ENCODE measurements at places on chromosomes 5 and 9.

DNA sequence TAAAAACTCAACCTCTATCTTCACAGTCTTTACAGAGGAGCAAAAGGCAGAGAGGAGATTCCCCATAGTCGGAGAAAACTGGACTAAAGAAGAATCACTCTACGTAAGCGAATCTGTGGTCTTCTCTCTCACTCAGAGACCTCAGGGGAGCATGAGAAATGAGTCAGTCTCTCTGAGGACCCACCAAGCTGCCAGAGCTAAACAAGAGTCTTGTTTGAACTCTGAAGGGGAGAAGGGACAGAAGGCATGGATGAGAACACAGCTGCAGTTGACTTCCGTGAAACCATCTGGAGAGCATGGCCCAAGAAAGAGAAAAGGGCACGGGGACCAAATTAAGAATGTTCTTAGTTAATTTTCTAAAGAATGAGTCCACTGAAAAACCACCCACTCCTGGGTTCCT is 12.8 kb upstream of the MAN2A1 start:
- DNase-seq = no peak

- DNase-seq = no peak
Measured at GRCh38 chr9:88359974-88360373, 28.3 kb upstream of the SPIN1 start.

DNA sequence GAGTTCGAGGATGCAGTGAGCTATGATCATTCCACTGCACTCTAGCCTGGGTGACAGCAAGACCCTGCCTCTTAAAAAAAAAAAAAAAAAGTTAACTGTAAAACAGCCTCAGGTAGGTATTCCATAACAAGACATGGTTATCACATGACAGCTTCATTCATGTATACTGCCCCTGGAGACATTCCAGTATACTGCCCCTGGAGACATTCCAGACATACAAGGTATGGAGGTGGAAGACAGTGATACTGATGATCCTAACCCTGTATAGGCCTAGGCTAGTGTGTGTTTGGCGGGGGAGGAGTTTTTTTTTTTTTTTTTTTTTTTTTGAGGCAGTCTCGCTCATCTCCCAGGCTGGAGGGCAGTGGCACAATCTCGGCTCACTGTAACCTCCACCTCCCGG is 105.5 kb downstream of the RICTOR start:
- DNase-seq = no peak

DNA sequence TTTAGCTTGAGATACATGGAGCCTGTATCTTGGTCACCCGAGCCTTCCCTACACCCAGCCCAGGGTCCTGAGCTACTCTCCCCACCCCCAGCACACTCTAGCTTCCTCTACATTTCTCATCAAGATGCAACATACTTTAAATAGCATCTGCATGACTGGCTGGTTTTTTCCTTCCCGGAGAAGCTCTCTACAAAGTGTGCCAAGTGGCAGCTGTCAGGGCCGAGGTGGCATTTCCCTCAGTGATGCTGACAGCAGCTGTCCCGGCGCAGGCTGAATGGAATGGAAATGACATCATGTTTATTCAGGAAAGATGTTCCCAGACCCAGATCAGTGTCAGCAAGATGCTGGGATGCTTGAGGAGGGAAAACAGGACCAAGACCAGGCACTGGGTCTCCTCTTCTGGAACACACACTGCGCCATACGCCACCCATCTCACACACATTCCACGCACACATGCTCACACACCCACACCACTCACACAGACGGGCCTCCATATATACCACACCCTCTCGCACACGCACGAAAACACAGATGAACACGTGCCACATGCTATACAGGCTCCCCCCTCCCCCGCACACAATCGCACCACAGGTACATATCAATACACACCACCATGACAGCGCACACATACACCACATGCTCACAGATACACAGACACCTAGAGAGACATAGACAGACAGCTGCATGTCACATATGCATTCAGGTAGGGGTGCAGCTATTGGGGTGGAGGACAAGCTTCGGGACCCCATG is 67.8 kb downstream of the LHX2 start:
- DNase-seq = no peak

DNA sequence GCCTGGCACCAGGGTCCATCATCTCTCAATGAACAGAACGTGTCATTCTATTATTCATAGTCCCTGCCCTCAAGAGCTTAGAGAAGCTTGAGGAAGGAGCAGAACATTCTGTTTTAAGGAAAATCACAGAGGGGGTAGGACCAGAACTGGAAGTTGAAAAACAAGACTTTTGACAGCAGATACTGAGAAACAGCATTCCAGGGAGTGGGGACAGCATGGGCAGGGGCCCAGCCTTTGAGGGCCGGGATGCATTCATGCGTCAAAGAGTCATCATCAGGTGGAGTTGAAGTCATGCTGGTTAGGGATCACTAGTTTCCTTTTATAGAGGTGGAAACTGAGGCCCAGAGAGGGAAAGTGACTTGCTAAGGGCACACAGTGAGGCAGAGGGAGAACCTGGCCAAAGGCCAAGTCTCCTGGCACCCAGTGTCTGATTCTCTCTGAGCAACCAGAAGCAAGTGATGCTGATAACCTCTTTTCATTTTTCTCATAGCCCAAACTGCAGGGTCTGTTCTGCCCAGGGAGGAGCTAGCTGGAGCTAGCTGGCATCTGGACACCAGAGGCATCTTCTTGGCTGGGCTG is 41.5 kb upstream of the STXBP1 start:
- no peak for DNase-seq

- no peak for DNase-seq
Measured at GRCh38 chr5:65366655-65367054, 115.1 kb downstream of the ADAMTS6 start.

DNA sequence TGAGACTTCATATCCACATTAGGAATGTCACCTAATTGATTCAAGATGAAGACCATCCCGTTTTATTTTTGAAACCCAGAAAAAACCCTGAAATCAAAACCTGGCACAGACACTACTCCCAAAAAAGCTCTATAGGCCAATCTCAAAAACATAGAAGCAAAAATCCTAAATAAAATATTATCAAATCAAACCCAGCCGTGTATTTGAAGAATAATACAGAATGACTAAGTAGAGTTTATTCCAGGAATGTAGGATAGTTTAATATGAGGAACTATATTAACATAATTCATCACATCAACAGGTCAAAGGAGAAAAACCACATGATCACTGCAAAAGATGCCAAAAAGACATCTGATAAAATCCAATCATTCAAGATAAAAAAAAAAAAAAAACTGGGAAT is 167.1 kb downstream of the ACTL7B start:
- DNase-seq = no peak

DNA sequence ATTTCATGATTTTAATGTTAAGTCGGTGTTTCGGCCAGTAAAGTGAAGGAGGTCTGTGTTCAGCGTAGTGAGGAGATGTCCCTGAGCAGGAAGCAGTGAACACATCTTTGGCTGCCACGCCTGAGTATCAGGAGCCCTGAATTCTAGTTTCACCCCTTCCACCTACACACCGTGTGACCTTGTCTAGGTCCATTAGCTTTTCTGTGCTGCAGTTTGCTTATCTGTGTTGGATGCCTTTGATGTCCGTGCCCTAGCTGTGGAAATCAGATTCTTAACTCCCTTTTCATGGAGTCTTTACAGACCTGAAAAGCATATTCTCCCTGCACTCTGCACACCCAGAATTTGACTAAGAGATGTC is 601 bp downstream of the FBXO38 start:
- no peak for DNase-seq

- no peak for DNase-seq
Measured at GRCh38 chr9:136969150-136969549, 8.2 kb upstream of the PTGDS start.

DNA sequence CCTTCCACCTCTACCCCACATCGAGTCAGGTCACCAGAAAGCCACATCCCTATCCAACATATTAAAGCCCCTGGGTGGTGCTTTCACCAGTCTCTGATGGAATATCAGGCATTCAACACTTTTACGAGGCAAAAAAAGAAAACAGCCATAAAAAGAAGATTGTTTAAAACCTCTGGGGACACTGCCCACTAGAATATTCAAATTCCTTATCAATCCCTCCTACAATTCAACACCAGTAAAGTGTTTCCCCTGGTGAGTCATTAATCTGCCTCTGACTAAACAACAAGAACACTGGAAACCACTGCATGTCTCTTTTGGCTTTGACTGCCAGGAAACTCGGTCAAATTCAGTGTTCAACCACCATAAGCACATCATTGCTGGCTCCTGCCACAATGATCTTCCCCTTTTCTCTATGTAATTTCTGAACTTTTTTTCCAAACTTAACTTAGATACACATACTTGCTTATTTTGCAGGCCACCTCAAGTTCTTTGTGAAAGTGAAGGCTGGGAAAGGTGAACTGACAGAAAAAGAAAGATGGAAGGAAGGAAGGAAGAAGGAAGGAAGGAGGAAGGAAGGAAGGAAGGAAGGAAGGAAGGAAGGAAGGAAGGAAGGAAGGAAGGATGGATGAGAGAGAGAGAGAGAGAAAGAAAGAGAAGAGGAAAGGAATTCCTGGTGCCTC is 105.3 kb downstream of the PAX5 start:
- DNase-seq = no peak

- DNase-seq = no peak
Measured at GRCh38 chr5:140570058-140570457, 5.4 kb downstream of the SLC35A4 start.

- DNase-seq = no peak
Measured at GRCh38 chr5:92969781-92970237, 611.2 kb downstream of the NR2F1-AS1 start.

- DNase-seq = no peak
Measured at GRCh38 chr5:80860924-80861613, 99.1 kb upstream of the RASGRF2 start.

DNA sequence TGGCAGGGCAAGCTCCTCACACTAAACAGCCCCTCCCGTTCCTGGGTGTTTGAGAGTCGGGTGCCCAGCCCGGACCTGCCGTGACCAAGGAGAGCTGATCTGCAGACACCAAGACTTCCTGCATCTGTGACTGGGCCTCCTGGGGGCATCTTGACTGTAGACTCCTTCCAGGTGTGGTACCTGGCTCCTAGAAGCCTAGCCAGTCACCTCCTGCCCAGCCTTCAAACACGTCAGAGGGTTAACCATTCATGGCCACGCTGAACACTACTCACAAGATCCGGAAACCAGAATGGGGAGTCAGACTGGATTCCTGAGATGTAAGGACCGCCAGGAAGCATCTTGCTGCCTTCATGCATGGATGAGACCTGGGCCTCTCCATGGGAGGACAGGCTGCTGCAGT is 3.7 kb upstream of the LCN2 start:
- DNase-seq = no peak

DNA sequence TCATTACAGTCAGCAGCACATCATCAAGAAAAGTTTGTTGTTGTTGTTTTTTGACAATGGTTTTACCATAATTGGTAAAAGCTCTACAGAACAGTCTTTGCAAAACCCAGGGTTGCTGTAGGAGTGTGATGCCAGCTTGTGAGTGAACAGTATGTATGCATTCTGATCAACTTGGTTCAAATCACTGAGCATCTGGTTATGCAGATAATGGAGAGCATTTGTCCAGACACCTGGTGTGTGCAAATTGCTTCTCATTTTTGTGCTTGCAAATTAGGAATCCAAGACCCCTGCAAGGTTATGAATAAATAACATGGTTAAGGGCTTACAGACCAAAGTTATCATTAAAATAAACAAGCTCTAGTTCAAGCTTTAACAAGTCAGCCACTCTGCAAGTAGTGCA is 448.7 kb upstream of the ACTBL2 start:
- DNase-seq = no peak

- no peak for DNase-seq
Measured at GRCh38 chr5:162485666-162486292, 418.2 kb downstream of the GABRG2 start.

- DNase-seq = no peak
Measured at GRCh38 chr5:79088507-79088906, 18.9 kb downstream of the BHMT2 start.

- no peak for DNase-seq
Measured at GRCh38 chr9:116152390-116152789, 1.2 kb upstream of the PAPPA start.

GRCh38 chr9:36960575-36960955 is 73.5 kb downstream of the PAX5 start:
- DNase-seq = no peak

DNA sequence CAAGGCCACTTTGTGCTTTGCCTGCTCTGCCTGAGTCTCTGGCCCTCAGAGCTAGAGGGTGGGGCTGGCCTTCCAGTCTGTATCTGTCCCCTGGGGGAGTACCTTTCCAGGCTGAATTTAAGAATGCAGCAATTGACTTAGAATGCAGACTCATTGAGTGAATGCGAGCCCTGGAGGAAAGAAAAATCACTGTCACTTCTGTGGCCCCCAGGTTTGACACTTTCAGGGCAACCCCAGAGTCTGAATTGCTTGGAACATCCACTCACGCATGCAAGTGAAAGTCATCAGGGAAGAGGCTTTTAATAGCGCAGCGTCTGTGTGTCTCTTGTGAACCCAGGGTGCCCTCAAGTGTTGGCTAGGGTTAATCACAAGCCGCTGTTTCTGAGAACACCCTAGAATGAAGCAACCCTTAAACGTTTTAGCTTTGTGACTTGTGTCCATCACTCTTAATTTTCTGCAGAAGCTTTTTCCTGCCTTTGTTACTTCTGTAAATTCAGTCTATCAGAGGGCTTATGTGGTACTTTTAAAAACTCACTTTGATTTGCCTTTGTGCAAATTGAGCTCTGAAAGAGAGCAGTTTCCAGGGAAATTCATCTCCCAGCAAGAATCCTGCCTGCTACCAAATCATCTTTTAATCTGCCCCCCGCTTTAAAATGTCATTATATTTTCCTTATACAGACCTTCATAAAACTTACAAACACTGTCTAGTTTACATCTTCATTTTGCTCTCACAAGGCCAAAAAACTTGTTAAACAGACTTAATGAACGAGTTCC is 146.8 kb upstream of the IQGAP2 start:
- peak; percentile 42 for DNase-seq

DNA sequence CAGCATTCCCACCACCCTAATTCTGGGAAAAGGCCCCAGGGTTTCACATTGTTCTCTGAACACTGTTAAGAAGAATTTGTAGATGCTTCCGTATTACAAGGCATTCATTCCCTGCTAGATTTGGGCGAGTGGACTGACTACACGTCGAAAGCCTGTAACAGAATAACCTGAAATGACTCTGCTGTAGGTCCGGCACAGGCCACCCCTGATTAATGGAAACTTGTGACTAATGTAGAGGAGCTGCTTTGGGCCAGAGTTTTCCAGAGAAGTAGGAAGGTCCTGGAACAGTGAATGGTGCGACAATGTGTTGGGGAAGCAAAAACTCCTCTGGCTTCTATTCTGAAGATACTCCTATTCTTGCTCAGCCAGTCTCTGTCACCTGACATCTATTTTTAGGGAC is 87.6 kb downstream of the NR3C1 start:
- no peak for DNase-seq

DNA sequence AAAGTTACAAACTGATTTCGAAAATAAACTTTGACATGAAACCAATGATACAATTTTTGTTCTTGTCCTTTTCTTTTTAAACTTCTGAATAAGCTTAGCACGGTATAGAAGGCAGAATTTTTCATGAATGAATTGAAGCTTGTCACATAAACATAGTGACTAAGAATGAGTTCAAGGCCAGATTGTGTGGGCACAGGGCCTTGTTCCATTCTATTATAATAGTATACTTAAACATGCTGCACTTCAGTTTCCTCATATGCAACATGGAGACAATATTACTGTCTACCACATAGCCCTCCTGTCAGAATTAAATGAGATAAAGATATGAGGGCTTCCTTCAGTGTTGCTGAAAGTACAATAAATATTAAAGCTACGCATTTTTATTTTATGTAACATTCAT is 204.2 kb upstream of the HAPLN1 start:
- DNase-seq = no peak

GRCh38 chr5:124856726-124857125 is 110.3 kb upstream of the ZNF608 start:
- no peak for DNase-seq

GRCh38 chr5:53956196-53956595 is 354.2 kb downstream of the ARL15 start:
- DNase-seq = no peak

Data from CD8-positive, alpha-beta T cell (primary cell).